ENCODE measurements at places on chromosomes 13 and 19.
A peak's percentile ranks its signal among the peaks of the same experiment; 100 is the strongest.

DNA sequence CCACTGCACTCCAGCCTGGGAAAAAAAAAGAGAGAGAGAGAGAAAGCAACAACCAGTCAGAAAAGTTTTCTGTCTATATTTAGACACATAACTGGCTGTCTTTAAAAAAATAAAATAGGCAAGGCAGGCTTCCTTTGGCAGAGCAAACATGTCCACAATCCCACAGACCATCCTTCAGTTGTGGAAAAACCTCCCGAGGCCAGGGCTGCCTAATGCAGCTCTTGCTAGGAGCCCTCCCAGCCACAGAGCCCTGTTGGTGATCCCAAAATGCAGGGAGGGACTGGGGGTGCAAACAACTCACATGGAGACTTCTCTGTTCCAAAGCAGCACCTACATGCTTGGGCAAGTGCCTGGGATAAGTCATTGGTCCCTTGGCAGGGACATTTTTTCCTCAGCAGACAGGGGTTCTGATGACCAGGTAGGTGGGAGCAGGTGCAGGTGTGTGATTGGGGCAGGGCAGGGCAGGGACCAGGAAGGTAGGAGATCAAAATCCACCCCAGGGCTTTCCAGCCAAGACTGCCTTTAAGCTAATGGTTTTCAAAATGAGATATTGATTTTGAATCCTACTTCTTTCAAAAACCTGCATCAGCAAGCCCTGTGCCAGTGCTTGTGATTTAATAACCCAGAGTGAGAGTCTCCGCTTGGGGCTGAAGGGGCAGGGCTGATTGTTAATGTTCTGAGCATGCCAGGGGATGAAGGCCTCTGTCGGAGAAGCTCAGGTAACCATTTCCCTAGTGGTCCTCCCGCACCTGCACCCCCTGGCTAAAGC is 178.5 kb downstream of the USP12 start:
- DNase-seq, result no peak

DNA sequence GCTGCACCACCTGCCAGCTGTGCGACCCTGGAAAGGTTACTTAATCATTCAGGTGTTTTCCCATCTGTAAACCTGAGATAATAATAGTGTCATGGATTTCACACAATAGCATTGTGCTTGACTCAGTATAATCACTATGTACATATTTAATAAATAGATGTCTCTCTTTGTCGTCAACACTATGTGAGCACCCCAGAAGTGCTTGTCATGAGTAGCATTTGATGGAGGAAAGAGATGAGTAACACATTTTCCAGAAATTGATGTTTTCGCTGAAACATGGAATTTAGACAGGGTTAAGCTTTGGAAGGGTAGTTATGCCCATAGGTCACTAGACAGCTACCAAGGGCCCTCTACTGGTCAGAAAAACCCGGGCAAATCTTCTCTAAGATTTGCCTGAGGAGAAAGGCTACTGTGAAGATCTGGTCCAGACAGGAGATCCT is 9.5 kb upstream of the MBNL2 start:
- DNase-seq, result no peak

DNA sequence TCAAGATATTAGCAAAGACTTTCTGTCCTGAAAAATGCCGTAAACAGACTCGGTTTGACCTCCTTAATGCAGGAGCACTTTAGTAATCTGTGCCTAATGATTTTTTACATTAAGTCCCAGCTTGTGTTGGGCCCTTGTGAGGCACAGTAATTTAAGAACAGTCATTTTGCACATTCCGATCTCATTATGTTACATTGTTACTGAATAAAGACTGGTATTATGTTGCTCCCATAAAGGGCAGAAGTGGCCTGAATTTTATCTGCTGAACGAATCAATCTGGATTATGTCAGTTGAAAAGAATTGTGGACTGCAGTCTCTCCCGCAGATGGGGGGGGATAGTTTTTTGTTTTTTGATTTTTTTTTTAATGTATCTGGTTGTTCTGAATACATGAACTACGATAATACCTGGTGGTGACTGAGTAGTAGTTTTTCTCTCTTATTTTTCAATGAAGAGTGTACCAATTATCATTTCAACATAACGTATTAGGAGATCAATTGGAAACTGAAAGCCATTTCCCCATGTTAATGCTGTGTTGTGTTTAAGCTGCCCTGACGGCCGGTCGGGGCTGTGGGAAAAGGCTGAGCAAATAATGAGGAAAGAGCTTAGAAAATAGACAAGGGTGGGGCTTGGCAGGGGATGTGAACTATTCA is 290.2 kb downstream of the ZNF536 start:
- no peak for DNase-seq

DNA sequence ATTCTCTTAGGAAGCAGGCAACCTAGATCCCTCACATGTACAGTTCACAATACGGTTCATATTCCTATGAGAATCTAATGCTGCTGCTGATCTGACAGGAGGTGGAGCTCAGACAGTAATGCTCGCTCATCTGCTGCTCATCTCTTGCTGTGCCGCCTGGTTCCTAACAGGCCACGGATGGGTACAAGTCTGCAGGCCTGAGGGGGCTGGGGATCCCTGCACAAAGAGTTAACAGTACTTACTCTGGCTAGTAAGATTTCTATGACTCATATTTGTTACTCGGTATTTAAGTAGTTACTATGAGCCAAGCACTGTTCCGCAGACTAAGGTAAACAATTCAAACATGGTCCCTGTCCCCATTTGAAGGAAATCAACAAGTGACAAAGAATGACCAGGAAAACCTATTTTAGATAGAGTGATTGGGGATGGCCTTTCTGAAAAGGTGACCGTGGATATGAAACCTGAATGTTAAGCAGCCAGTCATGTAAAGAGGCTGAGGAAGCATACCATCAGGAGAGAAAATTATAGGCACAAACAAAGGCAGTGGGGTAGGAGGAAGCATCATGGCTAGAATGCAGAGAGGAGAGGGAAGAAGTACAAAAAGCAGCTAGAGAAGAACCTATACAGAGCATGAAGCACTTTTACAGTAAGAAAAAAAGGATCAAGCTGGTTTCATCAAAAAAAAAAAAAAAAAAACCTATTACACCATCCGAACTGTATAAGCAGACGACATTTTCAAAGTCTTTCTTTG is 20.6 kb upstream of the WBP4 start:
- DNase-seq, result no peak

GRCh38 chr19:54035215-54036178 is 28.2 kb downstream of the VSTM1 start:
- DNase-seq, result peak; percentile 79

- no peak for DNase-seq
Observed at GRCh38 chr13:30192320-30193093, 114.8 kb downstream of the KATNAL1 start.

- no peak for DNase-seq
Observed at GRCh38 chr19:31498781-31499180, 149.5 kb upstream of the TSHZ3 start.

- no peak for DNase-seq
Observed at GRCh38 chr19:34274827-34275625, 20.7 kb downstream of the GARRE1 start.

GRCh38 chr19:4350726-4351125 is 7.4 kb downstream of the MPND start:
- no peak for DNase-seq

- DNase-seq, result no peak
Observed at GRCh38 chr19:29851769-29852521, 40.2 kb downstream of the CCNE1 start.

- DNase-seq, result no peak
Observed at GRCh38 chr13:100075700-100076587, 12.9 kb upstream of the PCCA start.

Data from HFF-Myc (cell line).